ENCODE measurements at places on chromosomes 2 and 18.
A peak's percentile ranks its signal among the peaks of the same experiment; 100 is the strongest.

GRCh38 chr2:176612736-176613135 is 343.5 kb downstream of the MTX2 start:
- H3K27ac ChIP-seq: no peak overlapping the region
- DNase-seq: no peak
- no peak overlapping the region for H3K4me3 ChIP-seq

GRCh38 chr2:160703648-160704585 is 210.3 kb upstream of the RBMS1 start:
- H3K27me3 ChIP-seq: no peaks in the 10 kb centered on the region
- H3K36me3 ChIP-seq: no peaks in the 10 kb centered on the region
- H3K4me1 ChIP-seq: peaks cover 9% of the 10 kb centered on the region
- H3K27ac ChIP-seq: no peak overlapping the region
- no peak overlapping the region for H3K4me3 ChIP-seq
- DNase-seq: peak; percentile 26

DNA sequence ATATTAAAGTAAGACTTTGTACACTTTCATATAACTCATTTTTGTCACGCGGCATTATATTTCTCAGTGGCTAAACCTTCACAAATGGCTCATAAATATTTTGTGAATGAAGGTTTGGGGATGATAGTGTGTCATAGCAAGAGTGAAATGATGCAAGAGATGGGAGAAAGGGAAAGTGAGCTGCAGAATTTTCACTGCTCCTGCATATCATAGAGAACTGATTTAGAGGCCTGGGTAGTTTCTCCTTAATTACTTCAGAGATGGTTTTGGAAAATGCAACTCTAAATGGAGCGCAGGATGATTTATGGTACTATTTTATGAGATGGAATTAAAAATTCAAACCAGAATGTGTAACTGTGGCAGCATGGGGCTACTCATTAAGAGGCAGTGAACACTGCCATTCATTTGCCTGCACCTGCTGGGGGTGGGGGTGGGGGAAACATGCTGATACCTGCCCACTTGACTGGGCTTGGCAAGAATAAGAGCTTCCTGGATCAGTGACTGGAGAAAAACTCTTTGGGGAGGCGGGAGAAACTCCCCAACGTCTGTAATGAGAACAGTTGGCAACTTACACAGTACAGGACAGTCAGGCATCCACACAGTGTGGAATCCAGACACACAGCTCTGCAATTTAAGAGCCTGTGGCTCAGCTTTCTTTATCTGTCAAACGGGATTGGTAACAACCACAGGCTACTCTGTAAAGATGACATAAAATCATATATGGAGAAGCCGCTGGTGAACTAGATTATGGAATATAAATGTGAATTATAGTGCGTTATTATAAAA is 941.9 kb downstream of the SLC4A3 start:
- H3K4me3 ChIP-seq: no peak overlapping the region
- H3K4me1 ChIP-seq: no peaks in the 10 kb centered on the region
- no peaks in the 10 kb centered on the region for H3K27me3 ChIP-seq
- no peak for DNase-seq
- no peaks in the 10 kb centered on the region for H3K36me3 ChIP-seq
- no peak overlapping the region for H3K27ac ChIP-seq

- H3K27me3 ChIP-seq: no peaks in the 10 kb centered on the region
- DNase-seq: peak; percentile 23
- H3K4me1 ChIP-seq: peaks cover 38% of the 10 kb centered on the region
- H3K4me3 ChIP-seq: no peak overlapping the region
Measured at GRCh38 chr2:41836948-41837347, 210.9 kb upstream of the PKDCC start.

DNA sequence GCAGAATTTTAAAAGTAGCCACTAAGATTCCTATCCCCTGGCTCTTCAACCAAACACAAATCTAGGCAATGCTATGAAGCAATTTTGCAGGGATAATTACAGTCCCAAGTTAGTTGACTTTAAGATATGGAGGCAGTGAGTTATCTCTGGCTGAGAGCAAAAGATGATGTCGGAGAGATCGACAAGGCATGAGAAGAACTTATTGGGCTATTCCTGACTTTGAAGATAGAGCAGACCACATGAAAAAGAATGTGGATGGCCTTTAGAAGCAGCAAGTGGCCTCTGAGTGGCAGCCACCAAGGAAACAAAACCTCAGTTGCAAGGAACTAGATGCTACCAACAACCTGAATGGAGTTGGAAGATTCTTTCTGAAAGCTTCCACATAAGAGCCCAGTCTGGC is 58.2 kb upstream of the PPM1B start:
- H3K36me3 ChIP-seq: peaks cover 5% of the 10 kb centered on the region
- H3K27me3 ChIP-seq: no peaks in the 10 kb centered on the region
- H3K27ac ChIP-seq: no peak overlapping the region
- H3K4me1 ChIP-seq: peaks cover 9% of the 10 kb centered on the region
- DNase-seq: no peak

GRCh38 chr2:26461601-26462023 is 16.3 kb downstream of the OTOF start:
- no peaks in the 10 kb centered on the region for H3K36me3 ChIP-seq
- peaks cover 15% of the 10 kb centered on the region for H3K4me1 ChIP-seq
- H3K4me3 ChIP-seq: no peak overlapping the region
- H3K27me3 ChIP-seq: no peaks in the 10 kb centered on the region
- DNase-seq: no peak

GRCh38 chr2:99818842-99819241 is 323.5 kb downstream of the AFF3 start:
- no peaks in the 10 kb centered on the region for H3K4me1 ChIP-seq
- H3K4me3 ChIP-seq: no peak overlapping the region
- no peak overlapping the region for H3K27ac ChIP-seq
- no peaks in the 10 kb centered on the region for H3K36me3 ChIP-seq
- H3K27me3 ChIP-seq: peaks cover 57% of the 10 kb centered on the region

GRCh38 chr2:158725441-158725891 is 69.7 kb upstream of the DAPL1 start:
- DNase-seq: no peak
- H3K36me3 ChIP-seq: peaks cover 8% of the 10 kb centered on the region
- peak overlapping the region; percentile 40 for H3K4me3 ChIP-seq
- peaks cover 33% of the 10 kb centered on the region for H3K4me1 ChIP-seq
- no peaks in the 10 kb centered on the region for H3K27me3 ChIP-seq

- peaks cover 15% of the 10 kb centered on the region for H3K4me1 ChIP-seq
- peaks cover 4% of the 10 kb centered on the region for H3K27me3 ChIP-seq
- no peak for DNase-seq
- H3K27ac ChIP-seq: no peak overlapping the region
- H3K36me3 ChIP-seq: no peaks in the 10 kb centered on the region
- no peak overlapping the region for H3K4me3 ChIP-seq
Measured at GRCh38 chr2:73134471-73134870, 21.7 kb upstream of the RAB11FIP5 start.

DNA sequence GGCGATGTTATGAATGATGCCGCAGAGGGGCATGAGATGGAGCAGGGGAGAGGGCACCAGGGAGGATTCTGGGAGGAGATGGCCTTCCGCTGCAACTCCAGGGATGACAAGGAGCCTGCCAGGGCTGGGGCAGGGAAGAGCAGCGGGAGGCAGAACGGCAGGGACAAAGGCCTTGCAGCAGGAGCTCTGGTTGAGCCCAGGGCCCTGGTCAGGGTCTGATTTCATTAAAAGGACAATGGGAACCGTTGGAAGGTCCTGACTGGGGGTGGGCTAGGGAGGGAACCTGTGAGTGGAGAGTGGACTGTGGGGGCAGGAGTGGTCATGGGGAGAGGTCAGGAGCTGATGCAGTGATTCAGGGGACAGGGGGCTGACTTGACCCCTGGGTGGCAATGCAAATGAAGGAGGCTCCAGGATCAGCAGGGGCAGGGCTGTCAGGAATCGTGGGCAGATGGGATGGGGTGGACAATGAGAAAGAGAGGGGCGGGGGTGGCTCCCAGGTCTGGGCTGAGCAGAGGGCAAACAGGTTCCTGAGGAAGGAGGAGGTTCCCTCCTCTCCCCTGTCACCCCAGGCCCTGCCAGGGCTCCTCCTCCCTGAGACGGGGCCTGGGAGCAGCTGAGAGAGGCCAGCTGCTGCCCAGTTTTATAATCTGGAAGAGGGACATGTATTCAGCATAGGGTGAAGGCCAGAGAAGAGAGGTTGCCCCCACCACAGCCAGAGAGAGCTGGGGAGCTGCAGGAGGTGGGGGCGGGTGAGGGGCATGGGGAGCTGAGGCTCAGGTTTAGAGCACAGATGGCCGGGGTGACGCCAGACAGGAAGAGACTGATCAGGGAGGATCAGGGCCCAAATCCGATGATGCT is 7.3 kb upstream of the DUSP2 start:
- peaks cover 8% of the 10 kb centered on the region for H3K4me1 ChIP-seq
- H3K36me3 ChIP-seq: peaks cover 5% of the 10 kb centered on the region

DNA sequence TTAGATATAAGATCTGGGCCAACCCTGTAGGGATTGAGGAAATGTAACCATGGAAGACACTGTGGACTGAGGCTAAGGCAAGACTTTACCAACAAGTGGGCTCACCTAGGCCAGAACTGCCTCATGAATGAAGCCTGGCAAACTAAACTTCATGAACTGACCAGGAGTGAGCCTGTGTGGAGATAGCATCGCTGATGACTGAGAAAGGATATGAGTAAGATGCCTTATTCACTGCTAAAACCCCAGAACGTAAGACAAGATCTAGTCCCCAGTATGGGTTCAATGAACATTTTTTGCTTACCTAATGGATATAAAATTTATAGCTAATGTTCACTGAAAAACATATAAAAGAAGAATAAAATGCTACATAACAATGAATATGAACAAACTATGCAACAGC is 399.8 kb downstream of the SATB2 start:
- no peak overlapping the region for H3K4me3 ChIP-seq
- H3K4me1 ChIP-seq: no peaks in the 10 kb centered on the region
- no peak for DNase-seq
- no peak overlapping the region for H3K27ac ChIP-seq

DNA sequence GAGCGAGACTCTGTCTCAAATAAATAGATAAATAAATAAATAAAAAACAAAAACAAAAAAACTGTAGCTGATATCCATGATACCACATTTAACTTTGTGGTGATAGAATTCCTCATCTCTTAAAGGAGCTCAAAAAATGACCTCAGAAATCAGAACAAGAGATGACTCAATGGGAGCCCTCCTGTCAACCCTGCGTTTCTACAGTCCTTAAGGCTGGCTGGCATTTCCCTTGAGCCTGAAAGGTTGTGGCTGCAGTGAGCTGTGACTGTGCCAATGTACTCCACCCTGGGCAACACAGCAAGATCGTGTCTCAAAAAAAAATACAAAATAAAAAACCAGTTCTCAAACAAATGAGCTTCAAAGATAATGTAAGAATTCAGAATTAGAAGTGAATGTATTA is 40.4 kb downstream of the CHST9 start:
- no peak for DNase-seq
- H3K27ac ChIP-seq: peak overlapping the region; percentile 72
- H3K4me1 ChIP-seq: peaks cover 27% of the 10 kb centered on the region
- H3K4me3 ChIP-seq: peak overlapping the region; percentile 14
